ENCODE measurements at places on chromosomes 1 and 21. TPM values are rescaled to one million over a fixed set of nuclear protein-coding genes. Genes with fewer than 3 reads are reported as not detected.
A peak's percentile ranks its signal among the peaks of the same experiment; 100 is the strongest.

DNA sequence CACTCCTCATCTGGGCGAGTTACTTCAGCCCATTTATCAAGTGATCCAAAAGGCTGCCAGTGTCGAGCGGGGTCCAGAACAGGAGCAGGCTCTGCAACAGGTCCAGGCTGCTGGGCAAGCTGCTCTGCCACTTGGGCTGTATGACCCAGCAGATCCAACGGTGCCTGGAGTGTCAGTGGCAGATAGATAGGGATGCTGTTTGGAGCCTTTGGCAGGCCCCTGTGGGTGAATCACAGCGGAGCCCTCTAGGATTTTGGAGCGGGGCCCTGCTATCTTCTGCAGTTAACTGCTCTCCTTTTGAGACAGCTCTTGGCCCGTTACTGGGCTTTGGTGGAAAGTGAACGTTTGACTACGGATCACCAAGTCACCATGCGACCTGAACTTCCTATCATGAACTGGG, 7.5 kb downstream of the MMEL1 start:
- no peak for DNase-seq

DNA sequence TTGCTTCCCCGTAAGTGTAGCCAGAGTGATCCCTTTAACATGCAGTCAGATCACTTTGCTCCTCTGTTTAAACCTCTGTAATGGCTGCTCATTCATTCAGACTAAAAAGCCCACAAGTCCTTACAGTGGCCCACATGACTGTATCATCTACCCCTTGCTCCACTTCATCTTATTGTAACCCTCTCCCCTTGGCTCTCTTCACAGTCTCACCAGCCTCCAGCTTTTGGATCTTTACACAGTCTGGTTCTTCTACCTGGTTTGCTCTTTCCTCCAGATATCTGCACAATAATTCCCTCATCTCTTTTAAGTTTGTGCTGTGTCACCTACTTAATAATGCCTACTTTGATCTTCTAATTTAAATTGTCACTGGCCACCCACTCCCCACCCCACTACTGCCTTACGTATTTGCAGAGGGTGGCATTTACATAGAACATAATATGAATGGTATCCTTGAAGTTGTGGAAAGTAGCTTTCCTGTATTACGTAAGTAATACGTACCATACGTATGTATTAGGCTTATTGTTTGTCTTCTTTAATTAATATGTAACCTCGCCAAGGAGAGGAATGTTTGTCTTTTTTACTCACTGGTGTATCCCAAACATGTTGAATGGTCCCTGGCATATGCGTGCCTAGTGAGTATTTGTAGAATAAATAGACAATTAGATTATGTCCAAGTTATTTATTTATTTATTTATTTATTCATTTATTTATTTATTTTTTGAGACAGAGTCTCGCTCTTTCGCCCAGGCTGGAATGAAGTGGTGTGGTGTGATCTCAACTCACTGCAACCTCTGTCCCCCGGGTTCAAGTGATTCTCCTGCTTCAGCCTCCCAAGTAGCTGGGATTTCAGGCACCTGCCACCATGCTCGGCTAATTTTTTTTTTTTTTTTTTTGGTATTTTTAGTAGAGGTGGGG, 48.6 kb downstream of the TSNAX start:
- no peak for DNase-seq

GRCh38 chr21:20971296-20971921, 26.8 kb upstream of the NCAM2 start:
- no peak for DNase-seq

The NBPF6 gene
- not detected for total RNA-seq

GRCh38 chr1:103790172-103790571, 40.5 kb downstream of the AMY1C start:
- DNase-seq = no peak

- no peak for DNase-seq
Measured at GRCh38 chr1:203281033-203281432, 24.3 kb upstream of the BTG2 start.

- DNase-seq = no peak
Measured at GRCh38 chr1:228321435-228321834, 85.2 kb downstream of the TRIM11 start.

GRCh38 chr1:113965703-113966412, 13.4 kb upstream of the OLFML3 start:
- DNase-seq = no peak

GRCh38 chr1:86505564-86505902, 36.8 kb downstream of the CLCA1 start:
- DNase-seq = no peak

The COL9A2 gene
- 2.5 TPM for total RNA-seq

DNA sequence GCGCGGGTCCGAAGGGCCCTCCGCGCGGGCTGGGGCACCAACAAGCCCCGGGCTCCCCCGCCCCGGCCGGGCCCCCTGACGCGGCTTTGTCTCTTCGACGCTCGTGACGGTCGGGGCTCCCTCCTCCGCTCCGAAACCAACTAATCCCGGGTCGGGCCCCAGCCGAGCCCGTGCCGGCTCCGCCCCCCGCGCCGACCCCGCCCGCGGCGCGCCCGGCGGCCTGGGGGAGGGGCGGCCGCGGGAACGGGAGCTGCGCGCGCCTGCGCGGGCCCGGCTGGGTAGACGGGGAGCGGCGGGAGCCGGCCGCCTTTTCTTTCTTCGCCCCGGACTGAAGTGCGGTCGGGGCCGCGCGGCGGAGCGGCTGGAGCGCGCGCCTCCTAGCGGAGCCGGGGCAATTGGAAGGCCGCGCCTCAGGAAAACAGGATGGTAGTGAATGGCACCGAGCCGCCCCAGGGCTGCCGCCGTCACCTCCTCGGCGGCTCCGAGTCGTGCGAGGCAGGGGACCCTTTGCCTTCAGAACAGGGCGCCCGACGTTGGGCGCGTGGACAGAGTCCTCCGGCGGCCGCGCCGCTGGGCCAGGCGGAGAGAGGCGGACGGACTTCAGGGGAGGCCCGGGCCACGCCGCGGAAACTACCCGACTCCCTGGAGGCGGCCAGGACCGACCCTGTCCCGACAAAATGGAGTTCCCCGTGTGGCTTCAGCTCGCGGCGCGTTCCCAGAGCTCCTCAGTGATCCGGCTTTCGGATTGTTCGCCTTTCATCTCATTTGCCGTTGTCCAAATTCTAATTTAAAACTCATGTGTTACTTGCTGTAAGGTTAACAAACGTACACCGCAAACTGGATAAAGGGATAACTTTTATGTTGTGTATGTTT, at the start of gene TP53BP2:
TSS of gene TP53BP2 (minus strand) at position 138 of the 873 bp plus-strand sequence. CDS start 267 bp downstream, outside the sequence.
- peak; percentile 83 for DNase-seq

The ACTL8 gene
- total RNA-seq = not detected

DNA sequence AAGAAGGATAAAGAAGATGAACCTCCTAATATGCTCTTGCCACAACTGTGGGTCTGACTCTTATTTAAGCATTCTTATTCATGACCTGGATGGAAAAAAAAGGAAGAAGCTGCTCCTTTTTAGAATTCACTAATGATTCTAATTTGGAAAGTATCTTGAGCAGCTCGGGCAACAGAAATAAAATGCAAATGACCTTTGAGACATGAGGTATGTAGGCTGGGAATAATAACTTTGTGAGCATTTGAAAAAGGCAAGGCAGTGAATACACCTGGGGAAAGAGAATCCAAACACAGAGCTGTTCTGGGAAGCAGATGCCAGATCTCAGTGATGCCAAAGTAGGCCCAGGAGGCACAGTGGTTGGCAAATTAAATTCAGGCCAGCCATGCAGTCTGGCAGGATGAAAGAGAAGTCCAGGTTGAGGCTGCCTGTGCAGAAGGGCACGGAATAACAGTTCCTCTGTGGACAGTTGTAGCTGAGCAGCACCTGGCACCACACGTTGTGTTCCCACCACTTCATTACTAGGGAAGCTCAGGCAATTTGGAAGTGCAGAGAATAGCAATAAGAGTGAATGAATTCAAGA, 320.8 kb upstream of the ST6GALNAC5 start:
- no peak for DNase-seq

- no peak for DNase-seq
Measured at GRCh38 chr1:148166558-148167492, 14.7 kb upstream of the NBPF11 start.

The ODF2L gene
- 18.7 TPM for total RNA-seq

The RABGAP1L gene
- total RNA-seq = 23.2 TPM

GRCh38 chr1:153466908-153467307, 6.5 kb upstream of the S100A7 start:
- DNase-seq = no peak

DNA sequence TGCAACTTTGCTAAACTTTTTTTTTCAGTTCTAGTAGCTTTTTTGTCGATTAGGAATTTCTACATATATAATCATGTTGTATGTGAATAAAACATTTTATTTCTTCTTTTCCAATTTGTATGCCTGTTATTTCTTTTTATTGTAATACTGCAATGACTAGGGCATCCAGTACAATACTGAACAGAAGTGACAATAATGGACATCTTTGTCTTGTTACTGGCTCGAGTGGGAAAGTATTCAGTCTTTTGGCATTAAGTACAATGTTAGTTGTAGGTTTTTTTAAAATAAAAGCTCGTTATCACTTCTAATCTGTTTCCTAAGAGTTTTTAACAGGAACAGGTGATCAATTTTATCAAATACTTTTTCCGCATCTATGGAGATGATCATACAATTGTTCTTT, 9.8 kb downstream of the STPG1 start:
- no peak for DNase-seq

The THEM5 gene
- not detected for total RNA-seq

The NTNG1 gene
- total RNA-seq = not detected

DNA sequence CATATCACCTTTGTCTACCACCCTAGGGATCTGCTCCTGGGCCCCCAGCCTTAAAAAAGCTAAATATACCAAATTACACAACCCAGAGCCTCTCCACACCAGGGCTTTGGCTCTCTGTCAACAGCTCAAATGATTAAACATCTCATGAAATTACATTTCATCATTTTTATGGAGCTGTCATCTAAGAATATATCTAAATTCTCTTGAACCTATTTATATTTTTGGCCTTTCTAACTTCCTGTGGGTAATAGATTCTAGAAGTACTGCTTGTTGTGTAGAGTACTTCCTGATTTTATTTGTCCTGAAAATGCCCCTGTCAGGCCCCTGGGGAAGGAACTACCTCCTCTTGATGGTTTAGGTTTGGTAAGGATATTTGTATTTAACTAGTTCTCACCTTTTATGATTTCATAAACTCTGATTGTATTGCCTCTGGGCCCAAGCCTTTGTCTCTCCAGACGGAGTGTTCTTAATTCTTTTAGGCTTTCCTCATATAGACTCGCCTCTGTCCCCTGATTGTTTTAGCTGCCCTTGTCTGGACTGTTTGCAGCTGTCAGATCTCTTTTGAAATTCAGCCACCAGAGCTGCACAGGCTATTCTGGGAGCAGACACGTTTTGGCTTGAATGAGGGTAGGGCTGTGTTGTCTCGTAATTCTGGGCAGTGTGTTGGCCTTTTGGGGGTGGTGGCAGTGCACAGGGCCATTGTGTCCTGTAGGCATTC, 16.6 kb downstream of the MYOG start:
- no peak for DNase-seq

GRCh38 chr1:61645476-61645875, 79.5 kb downstream of the TM2D1 start:
- DNase-seq = no peak

DNA sequence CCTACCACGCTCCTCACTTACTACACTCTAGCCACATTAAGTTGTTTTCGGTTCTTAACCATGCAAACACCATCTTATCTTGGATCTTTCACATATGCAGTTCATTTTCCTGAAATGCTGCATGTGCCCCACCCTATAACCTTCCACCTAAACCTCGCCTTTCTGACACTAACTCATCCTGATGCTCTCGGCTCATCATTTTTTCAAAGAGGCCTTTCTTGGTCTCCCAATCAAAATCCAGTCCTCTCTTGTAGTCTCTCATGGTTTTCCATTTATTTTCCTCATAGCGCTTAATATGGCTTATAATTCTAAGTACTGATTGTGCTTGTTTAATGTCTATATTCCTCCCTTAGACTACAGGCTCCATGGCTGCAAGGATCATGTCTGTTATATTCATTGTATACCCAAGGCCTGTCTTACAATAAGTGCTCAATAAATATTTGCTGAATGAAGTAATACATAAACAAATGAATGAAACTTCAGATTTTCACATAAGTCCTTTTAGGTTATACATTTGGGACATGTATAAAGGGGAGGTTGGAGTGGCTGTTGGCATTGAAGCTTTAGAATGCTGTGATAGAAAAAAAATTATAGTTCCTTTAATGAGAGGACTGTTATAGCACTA, 79.2 kb upstream of the CDC42BPA start:
- no peak for DNase-seq

- no peak for DNase-seq
Measured at GRCh38 chr1:63327417-63328054, 5.2 kb downstream of the FOXD3 start.

The SLC16A1 gene
- 85.9 TPM for total RNA-seq

DNA sequence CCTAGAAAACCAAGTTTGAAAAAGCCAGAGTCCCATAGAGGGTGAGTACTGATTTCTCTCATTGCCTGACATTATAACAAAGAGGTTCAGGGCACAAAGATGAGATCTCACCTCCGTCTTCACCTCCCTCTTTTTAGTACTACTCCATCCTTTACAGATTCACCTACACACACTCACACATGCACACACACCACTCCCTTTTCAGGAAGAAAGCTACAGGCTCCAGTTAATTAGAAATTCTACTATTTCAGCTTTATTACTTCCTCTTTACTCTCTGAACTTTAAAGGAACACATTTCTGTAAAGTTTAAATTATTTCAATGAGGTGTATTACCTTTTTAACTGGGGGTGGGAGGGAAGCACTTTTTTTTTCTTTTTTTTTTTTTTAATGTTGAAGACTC, 59.6 kb upstream of the PRDX6 start:
- DNase-seq = no peak

The ANKRD34A gene
- 8.7 TPM for total RNA-seq

GRCh38 chr21:39867198-39867650, at the start of gene PCP4:
PCP4 (plus strand) TSS chr21:39867438; CDS start chr21:39867502, 64 bp downstream.
- DNase-seq = no peak

The C1QTNF12 gene
- 2.2 TPM for total RNA-seq

DNA sequence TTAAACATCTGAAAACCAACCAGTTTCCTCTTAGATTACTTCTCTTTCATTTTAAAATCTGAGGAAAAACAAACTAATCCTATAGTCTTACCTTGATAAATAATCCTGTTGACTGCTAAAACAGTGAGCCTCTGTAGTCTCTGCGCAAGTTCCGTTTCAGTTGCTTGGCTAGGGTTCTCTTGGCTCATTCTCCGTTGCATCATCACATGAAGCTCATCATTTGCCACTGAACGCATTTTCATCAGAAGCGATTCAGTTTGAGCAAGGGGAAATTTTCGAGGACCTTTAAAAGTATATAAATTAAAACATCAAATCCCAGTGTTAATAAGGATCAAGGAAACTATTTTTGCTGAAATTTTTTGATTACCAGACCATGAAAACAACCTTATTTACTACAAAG, 96.7 kb upstream of the GNG4 start:
- no peak for DNase-seq

DNA sequence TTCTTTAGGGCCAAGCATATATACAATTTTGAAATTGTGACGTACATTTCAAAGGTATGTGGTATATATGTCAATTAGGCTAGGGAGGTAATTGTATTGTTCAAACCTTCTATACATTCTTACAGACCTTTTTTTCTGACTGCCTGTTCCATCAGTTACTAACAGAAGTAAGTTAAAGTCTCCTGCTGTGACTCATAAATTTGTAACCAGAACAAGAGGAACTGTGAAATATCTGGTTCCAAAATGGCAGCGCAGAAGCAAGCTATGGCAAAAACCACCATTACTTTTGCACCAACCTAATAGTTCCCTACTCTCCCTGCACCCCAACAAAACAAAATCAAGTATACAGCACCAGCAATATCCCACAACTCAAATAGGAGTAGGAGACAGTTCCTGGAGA, 93.6 kb downstream of the ENAH start:
- DNase-seq = no peak

- no peak for DNase-seq
Measured at GRCh38 chr1:77230051-77230450, 10.8 kb upstream of the PIGK start.

The KIF14 gene
- 1.0 TPM for total RNA-seq
